ENCODE measurements at places on chromosomes 5 and 9.

- no peak for DNase-seq
Observed at GRCh38 chr9:112020680-112021596, 124.3 kb downstream of the UGCG start.

DNA sequence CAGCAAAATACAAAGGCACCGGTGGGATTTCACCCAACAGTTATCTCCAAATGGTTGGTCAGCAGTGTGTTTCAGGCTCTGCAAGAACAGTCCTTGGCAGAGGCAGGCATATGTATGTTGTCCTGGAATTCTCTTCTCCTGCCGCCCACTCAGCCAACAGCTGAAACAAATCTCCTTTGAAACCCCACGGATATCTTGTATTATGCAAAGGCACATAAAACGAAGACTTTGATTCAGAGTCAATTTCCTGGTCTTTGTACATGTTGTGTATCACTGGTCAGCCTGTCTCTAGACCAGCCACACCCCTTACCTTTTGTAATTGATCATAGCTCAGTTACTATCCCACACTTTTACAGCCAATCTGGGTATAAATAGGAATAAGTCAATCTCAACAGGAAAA, 29.2 kb downstream of the FREM1 start:
- no peak for DNase-seq

DNA sequence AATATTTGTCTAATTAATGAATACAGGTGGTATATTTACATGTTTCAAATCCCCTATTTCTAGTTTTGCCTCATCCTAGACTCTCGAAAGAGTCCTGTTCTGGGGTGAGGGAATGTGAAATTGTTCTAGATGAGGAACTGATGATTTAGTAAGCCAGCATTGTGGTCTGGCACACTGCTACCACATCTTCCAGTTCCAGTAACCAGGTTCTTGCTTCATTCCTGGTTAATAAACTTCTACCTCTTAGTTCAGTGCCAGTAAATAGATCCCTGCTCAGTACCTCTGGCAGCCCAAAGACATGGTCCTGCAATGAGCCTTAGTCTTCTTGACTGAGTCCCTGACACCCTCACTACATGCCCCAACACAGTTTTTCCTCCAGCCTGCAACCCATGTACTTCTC, 207.7 kb downstream of the SREK1 start:
- no peak for DNase-seq

DNA sequence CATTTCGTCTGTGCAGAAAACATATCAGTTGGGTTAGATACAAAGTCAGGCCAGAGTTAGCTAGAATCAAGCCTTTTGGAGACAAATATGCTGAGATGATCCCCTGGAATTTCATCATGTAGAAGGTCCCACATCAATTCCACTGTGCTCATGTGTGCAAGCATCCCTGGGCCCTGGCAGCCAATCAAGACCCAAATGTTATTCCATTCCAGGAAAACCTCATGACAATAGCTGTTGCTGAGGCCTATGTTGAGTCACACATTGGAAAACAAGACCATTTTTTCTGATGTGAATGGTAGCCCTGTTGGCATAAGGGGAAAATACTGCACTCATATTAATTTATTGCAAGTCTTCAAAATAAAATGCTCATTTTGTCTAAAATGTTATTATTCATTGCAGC, 11.5 kb downstream of the SPOCK1 start:
- no peak for DNase-seq

All from D721Med (cell line).